ENCODE measurements at places on chromosomes 1 and 21.
A peak's percentile ranks its signal among the peaks of the same experiment; 100 is the strongest.

DNA sequence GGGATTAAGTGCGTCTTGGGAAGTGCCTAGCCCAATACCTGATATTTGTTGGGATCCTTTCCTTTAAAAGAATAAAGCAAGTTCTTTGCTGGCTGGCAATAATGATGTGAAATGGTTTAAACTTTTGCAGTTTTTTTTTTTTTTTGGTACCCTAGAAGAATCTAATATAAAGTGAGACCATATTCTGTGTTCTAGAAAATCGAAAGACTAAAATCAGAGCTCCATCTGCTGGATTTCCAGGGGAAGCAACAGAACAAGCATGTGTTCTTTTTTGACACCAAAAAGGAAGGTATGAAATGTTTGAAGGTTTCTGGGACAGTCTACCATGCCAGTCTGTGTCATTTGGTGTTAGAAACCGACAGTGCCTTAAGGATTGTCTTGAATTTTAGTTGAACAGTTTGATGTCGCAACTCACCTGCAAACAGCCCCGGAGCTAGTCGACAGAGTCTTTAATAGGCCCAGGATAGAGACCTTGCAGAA, 6.4 kb downstream of the UTP11 start:
- DNase-seq = no peak

DNA sequence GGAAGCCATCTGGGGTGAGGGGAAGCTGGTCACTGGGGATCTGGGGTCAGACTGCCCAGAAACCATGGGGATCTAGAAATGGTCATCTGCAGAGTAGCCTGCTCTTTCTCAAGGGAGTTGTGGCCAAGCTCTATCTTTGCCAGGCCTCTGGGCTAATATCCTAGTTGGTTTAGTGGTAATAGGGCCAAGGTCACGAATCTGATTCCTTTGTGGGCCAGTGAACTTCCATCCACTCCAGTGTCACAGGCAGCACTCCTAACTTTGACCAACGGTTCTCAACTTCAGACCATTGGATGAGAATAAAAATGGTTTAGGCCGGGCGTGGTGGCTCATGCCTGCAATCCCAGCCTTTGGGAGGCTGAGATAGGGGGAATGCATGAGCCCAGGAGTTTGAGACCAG, 28.1 kb upstream of the PPP2R5A start:
- DNase-seq = no peak

GRCh38 chr1:219380463-219380862, 206.8 kb downstream of the LYPLAL1 start:
- no peak for DNase-seq

- no peak for DNase-seq
These were observed 170.1 kb upstream of the IRF2BP2 start for GRCh38 chr1:234780112-234780511.

GRCh38 chr1:230857822-230858221, 10.5 kb downstream of the C1orf198 start:
- DNase-seq = no peak

DNA sequence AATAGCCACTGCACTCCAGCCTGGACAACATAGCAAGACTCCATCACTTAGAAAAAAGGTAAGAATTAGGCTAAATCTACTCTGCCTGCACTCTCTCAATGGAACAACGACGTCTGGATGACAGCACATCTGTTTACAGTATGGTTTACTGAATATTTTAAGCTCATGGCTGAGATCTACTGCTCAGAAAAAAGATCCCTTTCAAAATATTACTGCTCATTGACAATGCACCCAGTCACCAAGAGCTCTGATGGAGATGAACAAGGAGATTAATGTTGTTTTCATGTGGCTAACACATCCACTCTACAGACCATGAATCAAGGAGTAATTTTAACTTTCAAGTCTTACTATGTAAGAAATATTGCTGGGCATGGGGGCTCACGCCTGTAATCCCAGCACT, 58.0 kb downstream of the SLC27A3 start:
- DNase-seq = no peak

GRCh38 chr1:37100310-37100709, 66.0 kb upstream of the GRIK3 start:
- no peak for DNase-seq

- DNase-seq = peak; percentile 21
These were observed 19.8 kb upstream of the MUTYH start for GRCh38 chr1:45359882-45360513.

DNA sequence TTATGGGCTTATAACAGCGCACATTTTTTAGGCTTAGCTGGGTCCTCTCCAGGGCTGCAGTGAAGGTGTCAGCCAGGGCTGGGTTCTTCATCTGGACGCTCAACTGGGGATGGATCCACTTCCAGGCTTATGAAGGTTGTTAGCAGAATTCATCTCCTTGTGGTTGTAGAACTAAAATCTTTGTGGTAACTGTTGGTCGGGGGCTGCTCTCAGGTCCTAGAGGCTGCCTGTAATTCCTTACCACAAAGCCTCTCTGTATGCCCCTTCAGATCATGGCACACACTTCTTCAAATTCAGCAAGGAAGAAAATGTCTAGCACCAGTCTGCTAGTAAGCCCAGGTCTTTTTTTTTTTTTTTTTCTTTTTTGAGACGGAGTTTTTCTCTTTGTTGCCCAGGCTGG, 40.9 kb upstream of the EPS8L3 start:
- DNase-seq = no peak
